ENCODE measurements at places on chromosomes 5 and 9.

GRCh38 chr9:75885652-75886051, 4.8 kb upstream of the PCSK5 start:
- DNase-seq: no peak

- no peak for DNase-seq
These were observed 17.6 kb upstream of the TARS1 start for GRCh38 chr5:33423018-33423630.

DNA sequence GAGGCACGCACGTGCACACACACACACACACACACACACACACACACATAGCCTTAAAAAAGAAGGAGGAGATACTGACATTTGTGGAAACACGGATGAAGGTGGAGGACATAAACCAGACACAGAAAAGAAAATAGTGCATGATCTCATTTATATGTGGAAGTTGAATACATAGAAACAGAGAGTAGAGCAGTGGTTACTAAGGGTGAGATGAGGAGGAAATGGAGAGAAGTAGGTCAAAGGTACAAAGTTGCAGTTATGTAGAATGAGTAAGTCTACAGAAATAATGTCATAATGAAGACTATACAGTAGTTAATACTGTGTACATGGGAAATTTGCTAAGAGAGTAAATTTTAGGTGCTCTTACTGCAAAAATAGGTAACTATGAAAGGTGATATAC, 412.2 kb upstream of the CDH9 start:
- no peak for DNase-seq

DNA sequence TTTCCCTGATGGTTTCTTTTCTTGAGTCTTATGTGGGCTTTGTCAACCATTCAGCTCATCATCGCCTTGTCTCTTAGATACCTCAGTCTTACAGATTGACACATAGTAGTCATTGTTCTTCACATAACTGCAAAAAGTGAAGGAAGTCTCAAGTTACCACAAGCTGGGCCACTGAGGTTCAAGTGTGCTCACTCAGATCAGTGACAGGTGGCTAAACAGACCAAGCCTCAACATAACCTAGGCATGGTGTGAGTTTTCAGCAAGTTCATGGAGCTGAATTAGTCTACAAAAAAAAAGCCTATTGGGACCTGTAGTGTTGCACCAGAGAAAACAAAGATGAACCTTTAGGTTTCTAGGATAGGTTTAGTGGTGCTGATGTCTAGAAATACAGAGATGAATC, 58.2 kb downstream of the RFK start:
- no peak for DNase-seq

- no peak for DNase-seq
These were observed 127.2 kb downstream of the ENTREP1 start for GRCh38 chr9:69452110-69452782.

GRCh38 chr5:149901511-149901910, 43.1 kb downstream of the PDE6A start:
- no peak for DNase-seq

DNA sequence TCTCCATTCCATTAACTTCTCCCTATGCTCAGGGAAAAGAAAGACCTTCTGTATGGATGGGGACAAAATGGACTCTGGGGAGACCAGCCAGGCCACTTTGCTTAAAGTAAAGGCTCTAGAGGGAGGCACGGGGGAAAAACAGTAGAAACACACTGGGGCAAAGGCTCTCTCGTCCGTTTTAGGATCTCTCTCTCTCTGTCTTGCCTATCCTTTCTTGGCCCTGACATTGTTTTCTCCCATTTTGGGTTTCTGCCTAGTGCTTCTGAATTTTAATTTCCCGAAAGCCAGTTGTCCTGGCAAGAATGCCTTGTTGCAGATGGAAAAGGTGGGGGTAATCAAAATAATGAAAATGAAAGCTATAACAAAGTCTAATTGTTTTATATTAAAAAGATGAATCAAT, 28.2 kb downstream of the NMUR2 start:
- no peak for DNase-seq

DNA sequence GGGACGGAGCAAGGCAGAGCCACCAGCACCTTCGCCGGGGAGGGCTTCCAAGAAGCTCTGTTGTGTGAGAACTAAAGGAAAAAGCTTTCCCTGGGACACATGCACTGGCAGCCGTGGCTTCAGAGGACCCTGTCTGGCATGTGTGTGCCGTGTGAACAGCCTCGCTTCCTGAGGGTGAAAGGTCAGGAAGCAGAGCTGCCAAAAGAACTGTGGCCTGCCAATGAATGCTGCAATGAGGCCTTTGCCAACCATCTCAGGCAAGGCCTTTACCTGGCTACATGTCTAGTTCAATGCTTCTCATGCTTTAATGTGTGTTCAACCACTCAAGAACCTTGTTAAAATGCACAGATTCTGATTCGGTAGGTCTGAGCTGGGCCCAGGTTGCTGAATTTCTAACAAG, 53.5 kb downstream of the NIPSNAP3B start:
- DNase-seq: no peak

DNA sequence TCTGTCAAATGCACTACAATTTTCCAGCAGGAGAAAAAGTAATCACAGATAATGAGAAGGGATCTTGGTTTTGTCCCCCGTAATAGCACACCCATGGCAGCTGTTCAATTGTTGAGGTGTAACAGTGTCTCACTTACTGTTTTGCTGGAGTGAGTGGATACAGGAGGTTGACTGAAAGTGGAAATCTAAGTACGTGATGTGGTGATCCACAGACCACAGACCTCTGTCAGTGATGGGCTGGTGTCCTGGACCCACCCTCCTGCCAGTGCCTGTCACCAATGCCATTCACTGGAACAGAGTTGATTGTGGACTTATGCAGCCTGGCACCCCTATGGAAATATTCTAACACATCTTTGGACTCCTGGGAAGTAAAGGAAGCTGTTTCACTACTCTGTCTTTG, 261.7 kb downstream of the TRPM3 start:
- no peak for DNase-seq

- DNase-seq: no peak
These were observed 81.3 kb upstream of the IRX4 start for GRCh38 chr5:1963941-1964451.

- no peak for DNase-seq
These were observed 513.7 kb upstream of the WWC1 start for GRCh38 chr5:167777746-167778145.

DNA sequence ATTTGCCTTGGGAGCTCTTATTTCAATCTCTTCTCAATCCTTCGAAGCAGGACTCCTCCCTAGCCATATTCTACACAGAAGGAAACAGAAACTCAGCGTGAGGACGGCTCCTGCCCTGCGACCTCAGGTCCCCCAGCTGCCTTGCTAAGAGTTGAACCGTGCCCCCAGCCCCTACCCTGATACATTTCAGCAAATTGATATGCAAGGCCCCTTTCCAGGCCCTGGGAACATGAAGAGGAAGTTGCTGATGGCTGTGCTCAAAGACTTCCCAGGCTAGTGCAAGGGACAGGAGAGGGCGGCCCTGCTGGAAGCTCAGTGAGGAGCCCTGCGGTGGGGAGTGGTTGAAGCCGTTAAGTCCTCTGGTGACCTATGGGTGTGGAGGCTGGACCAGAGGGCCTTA, 41.5 kb downstream of the BOD1 start:
- DNase-seq: no peak

GRCh38 chr5:132195727-132196126, 31.9 kb downstream of the P4HA2 start:
- no peak for DNase-seq

DNA sequence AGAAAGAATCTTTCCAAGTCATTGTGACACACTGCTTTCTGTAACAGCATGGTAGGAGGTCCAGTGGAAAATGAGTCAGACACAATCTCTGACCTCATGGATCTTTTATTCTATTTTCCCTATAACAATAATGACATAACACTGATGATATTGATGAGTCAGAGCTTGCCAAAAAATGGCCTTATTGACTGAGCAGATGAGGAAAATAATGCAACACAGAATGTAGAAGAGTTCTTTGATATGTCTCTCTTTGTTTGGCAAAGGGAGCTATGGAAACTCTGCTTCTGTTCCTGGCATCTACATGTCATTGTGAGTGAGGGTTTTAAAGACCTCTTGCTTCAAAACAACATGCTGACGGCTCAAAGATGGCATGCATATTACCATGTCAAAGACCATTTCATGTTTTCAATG, 443.1 kb upstream of the ZNF608 start:
- DNase-seq: no peak

DNA sequence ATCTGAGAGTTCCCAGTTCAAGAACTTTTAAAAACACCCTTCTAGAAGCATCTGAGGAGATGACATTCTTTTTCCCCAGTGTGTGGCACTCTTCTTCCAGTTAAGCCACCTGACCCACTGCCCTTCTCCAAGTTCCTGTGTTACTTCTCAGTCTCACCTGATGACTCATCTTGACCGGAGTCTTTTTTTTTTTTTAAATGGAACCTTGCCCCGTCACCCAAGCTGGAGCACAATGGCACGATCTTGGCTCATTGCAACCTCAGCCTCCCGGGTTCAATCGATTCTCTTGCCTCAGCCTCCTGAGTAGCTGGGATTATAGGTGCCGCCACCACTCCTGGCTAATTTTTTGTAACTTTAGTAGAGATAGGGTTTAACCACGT, 224.1 kb upstream of the DAB2 start:
- no peak for DNase-seq

DNA sequence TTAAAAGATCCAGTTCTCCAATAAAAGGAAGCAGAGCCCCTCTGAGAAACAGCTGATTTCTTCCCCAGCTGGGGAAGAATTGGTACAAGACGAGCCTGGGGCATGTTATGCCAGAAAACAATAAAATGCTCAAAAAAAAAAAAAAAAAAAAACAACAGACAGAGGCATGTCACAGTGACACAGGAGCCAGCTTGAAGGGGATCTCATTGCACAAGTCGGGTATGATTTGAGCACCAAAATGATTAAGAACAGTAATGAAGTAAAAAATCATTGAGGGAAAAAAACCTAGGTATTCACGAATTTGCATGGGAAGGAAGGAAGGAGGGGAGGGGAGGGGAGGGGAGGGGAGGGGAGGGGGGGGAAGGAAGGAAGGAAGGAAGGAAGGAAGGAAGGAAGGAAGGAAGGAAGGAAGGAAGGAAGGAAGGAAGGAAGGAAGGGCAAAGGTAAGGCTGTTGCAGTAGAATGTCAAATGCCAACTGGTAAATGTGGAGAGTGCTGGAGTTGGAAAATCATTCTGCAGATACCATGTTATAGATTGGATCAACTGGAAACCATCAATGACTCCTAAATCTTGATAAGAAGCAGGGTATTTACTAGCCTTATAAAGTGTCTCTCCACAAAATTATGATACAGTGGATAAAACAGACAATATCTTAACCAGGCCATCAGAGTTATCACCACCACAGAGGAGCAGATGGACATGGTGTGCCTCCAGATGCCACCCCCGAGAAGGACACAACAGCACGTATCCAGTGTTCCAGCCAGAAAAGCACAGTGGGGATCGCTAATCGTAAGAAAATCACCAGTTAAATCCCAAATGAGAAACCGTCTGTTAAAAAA, 7.2 kb downstream of the GNA14 start:
- DNase-seq: no peak

- DNase-seq: no peak
These were observed 45.2 kb upstream of the SEMA4D start for GRCh38 chr9:89543111-89543510.

GRCh38 chr9:5629312-5630080, 589 bp downstream of the RIC1 start:
- DNase-seq: peak; percentile 27

DNA sequence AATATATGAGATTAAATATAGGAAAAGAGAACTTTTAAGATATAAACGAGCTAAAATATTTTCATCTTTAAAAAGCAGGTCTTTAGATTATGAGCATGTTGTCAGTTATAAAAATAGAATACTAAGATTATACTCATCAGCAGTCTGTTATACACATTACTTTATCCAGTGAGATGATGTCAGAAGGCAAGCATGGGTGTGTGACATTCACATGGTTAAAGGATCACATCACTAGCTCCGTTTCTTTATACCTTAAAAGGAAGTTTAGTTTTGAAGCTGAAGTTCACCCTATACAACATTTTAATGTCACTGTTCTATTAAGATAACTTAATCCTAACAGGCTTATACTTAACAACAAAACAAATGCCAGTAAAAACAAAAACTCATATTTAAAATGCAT, 59.6 kb downstream of the RICTOR start:
- no peak for DNase-seq

GRCh38 chr5:61538722-61539501, 206.9 kb downstream of the ZSWIM6 start:
- no peak for DNase-seq

Data from activated CD4-positive, alpha-beta T cell treated with anti-CD3 and anti-CD28 coated beads for 24 hours (primary cell).